ENCODE measurements at places on chromosomes 5 and 9.

GRCh38 chr5:159182691-159183090 lies 26.7 kb downstream of the RNF145 start:
- DNase-seq = no peak

DNA sequence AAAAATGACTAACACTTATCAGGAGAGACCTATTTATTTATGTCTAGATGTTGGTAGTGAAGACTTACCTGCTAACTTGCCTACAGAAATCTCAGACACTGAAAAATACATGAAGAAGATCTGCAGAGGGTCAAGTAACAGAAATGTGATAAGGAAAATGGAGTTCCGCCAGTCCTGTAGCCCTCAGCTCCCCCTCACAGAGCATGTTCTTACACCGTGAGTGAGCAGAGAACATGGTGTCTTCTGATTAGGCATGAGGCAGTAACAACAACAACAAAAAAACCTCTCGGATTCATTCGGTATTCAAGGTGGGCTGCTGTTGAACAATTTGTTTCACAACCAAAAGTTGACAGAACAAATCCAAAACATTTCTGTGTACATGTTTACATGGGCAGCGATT lies 162.0 kb upstream of the SNX2 start:
- no peak for DNase-seq

DNA sequence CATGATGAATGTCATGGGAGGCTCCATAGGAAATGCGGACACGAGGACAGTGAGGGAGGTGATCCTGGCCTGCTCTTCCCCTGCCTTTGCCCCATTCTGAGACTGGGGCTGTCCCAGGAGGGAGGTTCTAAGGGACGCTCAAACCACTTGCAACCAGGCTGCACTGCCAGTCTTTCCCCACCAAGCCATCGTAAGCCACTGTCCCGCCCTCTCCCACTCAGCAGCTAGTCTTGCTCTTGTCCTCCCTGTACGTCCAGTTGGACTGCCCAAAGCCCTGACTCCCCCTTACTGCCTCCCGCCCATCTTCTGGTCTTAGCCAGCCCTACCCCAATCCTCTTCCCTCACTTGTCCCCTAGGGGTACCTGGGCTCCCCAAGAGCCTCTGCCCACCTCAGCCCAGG lies 115.7 kb downstream of the FSTL4 start:
- DNase-seq = no peak

DNA sequence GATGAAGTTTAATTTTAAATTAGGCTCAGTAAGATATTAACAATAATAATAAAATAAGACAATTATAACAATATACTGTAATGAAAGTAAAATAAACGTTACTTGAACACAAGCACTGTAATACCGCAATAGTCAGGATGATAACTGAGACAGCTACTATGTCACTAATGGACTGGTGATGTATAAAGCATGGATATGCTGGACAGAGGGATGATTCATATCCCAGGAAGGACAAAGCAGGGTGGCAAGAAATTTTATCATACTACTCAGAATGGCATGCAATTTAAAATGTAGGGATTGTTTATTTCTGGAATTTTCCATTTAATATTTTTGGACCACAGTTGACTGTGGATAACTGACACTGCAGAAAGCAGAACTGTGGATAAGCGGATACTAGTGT lies 196.9 kb downstream of the VPS13A start:
- DNase-seq = no peak

- no peak for DNase-seq
These were observed 2.5 kb downstream of the ARHGAP26 start for GRCh38 chr5:142772446-142773293.

- DNase-seq = no peak
These were observed 959.3 kb downstream of the DNAH5 start for GRCh38 chr5:12985142-12985541.

DNA sequence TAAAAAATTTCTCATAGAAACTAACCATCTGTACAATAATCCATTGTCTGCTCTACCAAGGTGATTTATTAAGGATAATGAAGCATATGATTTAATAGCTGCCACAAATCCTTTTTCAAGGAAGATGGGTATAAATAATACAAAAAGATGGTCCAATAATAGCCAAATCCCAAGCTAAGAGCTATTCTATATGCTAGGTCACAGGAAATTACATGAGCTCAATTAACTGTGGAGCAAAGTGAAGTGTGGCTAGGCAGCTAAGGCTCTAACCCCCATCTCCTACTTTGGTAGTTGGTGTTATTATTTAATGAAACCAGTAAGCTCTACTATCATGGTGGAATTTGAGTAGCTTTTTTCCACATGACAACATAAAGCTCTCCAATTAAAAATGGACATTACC lies 1045.0 kb upstream of the DMAC1 start:
- no peak for DNase-seq

- no peak for DNase-seq
These were observed 363.8 kb downstream of the LRRC70 start for GRCh38 chr5:62942384-62942783.

GRCh38 chr9:106575823-106576222 lies 287.1 kb upstream of the ZNF462 start:
- DNase-seq = no peak

- DNase-seq = no peak
These were observed 45.2 kb downstream of the AHRR start for GRCh38 chr5:366541-367357.
